Peyer's patch (tissue), 4 donors: ENCODE measurements at places on chromosomes 7 and 10.
A peak's percentile ranks its signal among the peaks of the same experiment; 100 is the strongest.

DNA sequence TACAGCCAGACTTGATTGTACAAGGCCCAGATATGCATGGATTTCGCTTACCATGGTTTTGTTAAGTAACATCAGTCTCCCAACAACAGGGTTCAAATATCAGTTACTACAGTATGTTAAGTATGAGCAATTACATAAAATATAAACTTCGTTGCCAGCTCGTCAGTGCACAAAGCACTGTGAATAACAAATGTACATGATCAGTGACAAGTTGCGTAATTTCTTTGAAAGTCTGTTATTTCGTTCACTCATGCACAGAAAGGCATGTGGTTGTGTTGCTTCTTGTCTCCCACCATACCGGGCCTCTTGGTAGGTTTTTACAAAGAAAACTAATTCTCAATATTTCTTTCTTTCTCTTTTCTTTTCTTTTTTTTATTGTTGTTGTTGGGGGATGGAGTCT, 12.5 kb upstream of the ZNF487 start:
- no peak overlapping the region for H3K27ac ChIP-seq
- peaks cover 13% of the 10 kb centered on the region for H3K4me1 ChIP-seq
- no peaks in the 10 kb centered on the region for H3K27me3 ChIP-seq
- no peak for DNase-seq
- H3K4me3 ChIP-seq, result no peak overlapping the region

DNA sequence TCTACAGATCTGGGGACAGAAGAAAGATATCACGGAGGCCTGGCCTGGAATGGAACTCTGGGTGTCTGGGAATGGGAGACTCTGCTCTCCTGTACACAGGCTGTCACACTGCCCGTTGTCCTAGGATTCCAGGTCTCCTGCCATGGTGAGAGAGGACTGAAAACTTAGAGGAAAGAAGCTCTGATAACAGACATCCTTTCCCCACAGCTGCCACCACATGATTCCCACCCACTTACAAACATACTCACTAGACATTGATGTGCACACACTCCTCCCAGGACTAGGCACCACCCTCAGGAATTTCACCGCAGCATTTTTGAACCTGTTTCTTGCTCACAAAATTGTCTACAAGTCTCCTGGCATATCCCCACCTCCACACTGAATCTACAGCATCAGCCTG, 5.7 kb downstream of the ZNF92 start:
- H3K27ac ChIP-seq, result no peak overlapping the region
- H3K36me3 ChIP-seq, result no peaks in the 10 kb centered on the region
- DNase-seq, result no peak
- no peaks in the 10 kb centered on the region for H3K27me3 ChIP-seq

- H3K4me3 ChIP-seq, result no peak overlapping the region
- H3K36me3 ChIP-seq, result no peaks in the 10 kb centered on the region
- no peak for DNase-seq
Observed at GRCh38 chr7:5388273-5388901, 35.2 kb downstream of the TNRC18 start.

- no peaks in the 10 kb centered on the region for H3K4me1 ChIP-seq
- no peaks in the 10 kb centered on the region for H3K36me3 ChIP-seq
- no peaks in the 10 kb centered on the region for H3K27me3 ChIP-seq
- H3K4me3 ChIP-seq, result no peak overlapping the region
- H3K27ac ChIP-seq, result no peak overlapping the region
Observed at GRCh38 chr10:71933651-71934050, 30.5 kb upstream of the CHST3 start.

GRCh38 chr10:133420028-133420427, 4.4 kb downstream of the SPRN start:
- H3K4me1 ChIP-seq, result no peaks in the 10 kb centered on the region
- no peak overlapping the region for H3K4me3 ChIP-seq
- peaks cover 3% of the 10 kb centered on the region for H3K27me3 ChIP-seq

- DNase-seq, result no peak
- H3K4me1 ChIP-seq, result no peaks in the 10 kb centered on the region
- H3K36me3 ChIP-seq, result no peaks in the 10 kb centered on the region
- no peaks in the 10 kb centered on the region for H3K27me3 ChIP-seq
- H3K27ac ChIP-seq, result no peak overlapping the region
- H3K4me3 ChIP-seq, result no peak overlapping the region
Observed at GRCh38 chr7:81036057-81036456, 117.2 kb upstream of the SEMA3C start.

DNA sequence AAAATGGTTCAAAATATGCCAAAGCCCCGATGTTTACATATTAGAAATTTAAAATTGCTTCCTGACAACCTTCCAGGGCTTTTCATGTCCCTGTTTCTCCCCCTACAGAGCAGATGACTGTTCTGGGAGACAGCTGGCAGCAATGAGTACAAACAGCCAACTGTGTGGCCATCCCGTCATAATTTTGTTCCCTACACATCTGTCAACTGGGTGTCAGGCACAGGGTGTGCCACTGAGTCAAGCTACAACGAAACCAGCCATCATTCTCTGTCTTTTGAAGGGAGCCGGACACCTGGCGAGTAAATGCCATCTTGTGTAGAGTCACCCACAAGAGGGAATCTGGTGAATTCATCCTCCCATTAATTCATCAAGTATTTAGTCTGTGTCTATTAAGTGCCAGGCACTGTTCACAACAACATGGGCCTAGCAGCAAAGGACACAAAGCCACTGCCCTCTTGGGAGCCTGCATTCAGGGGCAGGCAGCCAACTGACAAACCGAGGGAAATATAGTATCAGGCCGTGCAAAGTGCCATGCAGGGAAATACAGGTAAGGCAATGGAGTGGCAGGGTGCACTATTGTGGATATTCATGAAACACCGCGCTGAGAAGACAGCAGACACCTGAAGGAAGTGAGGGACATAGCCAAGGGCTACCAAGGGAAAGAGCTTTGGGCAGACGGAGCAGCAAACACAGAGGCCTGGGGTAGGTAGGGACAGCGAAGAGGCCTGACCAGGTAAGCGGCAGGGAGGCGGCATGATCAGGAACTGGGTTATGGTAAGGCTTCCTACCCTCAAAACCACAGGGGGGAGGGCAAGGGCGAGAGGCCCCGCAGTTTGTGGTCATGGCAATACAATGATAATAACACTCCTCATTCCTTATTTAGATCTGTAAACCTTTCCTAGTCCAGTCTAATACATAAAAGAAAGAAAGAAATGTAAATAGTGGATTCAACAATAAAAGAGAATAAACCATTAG, 213.6 kb downstream of the FAM107B start:
- no peak overlapping the region for H3K27ac ChIP-seq
- H3K27me3 ChIP-seq, result no peaks in the 10 kb centered on the region
- H3K36me3 ChIP-seq, result no peaks in the 10 kb centered on the region
- peaks cover 10% of the 10 kb centered on the region for H3K4me1 ChIP-seq
- DNase-seq, result no peak

GRCh38 chr7:44473295-44473694, 17.2 kb downstream of the NUDCD3 start:
- DNase-seq, result no peak
- H3K36me3 ChIP-seq, result no peaks in the 10 kb centered on the region
- no peaks in the 10 kb centered on the region for H3K27me3 ChIP-seq

DNA sequence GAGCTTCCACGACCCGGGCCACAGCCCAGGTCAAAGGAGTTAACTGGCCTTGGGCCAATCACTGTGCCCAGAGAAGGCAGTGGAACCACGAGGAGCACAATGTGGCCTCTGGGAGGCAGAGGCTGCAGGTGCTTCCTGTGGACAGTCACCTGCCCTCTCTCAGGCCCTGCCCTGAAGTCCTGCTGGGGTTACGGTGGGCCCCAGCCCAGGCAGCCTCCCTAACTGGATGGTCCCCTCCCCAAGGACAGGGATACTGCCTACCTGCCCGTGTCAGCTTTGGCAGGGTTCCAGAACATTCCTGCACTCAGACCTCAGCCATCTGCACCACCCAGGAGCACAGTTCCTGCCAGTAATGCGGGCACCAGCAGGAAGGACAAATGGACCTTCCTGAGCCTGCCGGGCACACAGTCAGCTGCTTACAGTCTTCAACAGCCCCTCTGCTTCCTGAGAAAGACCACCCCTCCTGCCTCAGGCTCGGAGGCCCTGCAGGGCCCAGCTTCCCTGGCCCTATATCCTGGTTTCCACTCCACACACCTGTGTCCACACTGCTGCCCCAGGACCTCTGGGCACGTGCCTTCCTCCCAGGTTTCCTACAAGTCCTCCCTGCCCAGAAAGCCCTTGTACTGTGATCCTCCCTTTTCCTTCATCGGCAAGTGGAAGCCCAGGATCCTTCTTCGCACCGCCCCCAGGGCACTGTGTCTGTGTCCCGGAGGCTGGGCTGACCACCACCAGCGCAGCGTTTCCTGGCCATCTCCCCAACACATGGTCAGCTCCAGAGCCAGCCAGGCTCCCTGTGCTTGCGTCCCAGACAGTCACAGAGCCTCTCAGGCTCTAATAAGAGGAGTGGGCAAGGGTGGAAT, 23.3 kb downstream of the WDR86 start:
- DNase-seq, result no peak
- H3K27ac ChIP-seq, result no peak overlapping the region
- H3K27me3 ChIP-seq, result peaks cover 5% of the 10 kb centered on the region

- no peak overlapping the region for H3K27ac ChIP-seq
- H3K4me1 ChIP-seq, result no peaks in the 10 kb centered on the region
- no peak overlapping the region for H3K4me3 ChIP-seq
- no peaks in the 10 kb centered on the region for H3K36me3 ChIP-seq
- no peaks in the 10 kb centered on the region for H3K27me3 ChIP-seq
Observed at GRCh38 chr10:106107706-106108105, 1056.8 kb downstream of the SORCS1 start.

DNA sequence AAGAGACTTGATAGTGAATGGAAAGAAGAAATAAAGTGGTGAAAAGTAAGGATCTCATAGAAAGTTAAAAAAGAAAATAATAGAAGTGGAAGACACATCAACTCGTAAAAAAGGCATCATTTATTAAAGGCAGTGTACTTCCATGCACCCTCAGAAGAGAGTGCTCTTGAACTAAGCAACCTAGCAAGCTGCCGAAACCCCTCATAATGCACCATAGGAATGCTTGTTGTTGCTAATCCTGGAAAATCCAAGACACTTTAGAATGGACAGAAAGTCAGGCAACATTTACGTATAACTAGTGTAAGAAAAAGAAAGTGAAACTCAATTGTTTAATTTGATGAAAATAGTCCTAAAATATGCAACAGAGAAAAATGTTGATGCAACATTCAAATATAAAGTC, 12.8 kb downstream of the TFPI2 start:
- no peaks in the 10 kb centered on the region for H3K27me3 ChIP-seq
- no peak overlapping the region for H3K4me3 ChIP-seq
- no peak for DNase-seq
- H3K4me1 ChIP-seq, result no peaks in the 10 kb centered on the region
- H3K27ac ChIP-seq, result no peak overlapping the region
- H3K36me3 ChIP-seq, result no peaks in the 10 kb centered on the region

DNA sequence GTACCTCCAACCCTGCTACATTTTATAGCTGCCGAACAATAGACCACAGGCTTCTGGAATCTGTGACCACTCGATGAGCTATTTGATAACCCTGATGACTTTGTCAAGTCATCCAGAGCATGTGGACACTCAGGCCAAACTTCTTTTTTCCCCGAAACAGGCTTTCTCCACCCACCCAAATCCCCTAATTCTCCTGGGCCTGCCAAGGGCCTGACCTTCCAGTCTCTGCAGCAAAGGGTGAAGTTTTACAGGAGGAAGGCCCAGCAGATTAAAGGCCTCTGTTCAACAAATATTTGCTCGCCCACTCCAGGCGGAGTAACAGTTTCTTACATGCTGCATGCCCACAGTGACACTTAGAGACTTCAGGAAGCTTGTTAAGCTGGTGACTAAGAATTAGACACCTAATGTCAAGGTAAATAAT, 2.0 kb downstream of the JCAD start:
- no peaks in the 10 kb centered on the region for H3K27me3 ChIP-seq
- DNase-seq, result no peak

DNA sequence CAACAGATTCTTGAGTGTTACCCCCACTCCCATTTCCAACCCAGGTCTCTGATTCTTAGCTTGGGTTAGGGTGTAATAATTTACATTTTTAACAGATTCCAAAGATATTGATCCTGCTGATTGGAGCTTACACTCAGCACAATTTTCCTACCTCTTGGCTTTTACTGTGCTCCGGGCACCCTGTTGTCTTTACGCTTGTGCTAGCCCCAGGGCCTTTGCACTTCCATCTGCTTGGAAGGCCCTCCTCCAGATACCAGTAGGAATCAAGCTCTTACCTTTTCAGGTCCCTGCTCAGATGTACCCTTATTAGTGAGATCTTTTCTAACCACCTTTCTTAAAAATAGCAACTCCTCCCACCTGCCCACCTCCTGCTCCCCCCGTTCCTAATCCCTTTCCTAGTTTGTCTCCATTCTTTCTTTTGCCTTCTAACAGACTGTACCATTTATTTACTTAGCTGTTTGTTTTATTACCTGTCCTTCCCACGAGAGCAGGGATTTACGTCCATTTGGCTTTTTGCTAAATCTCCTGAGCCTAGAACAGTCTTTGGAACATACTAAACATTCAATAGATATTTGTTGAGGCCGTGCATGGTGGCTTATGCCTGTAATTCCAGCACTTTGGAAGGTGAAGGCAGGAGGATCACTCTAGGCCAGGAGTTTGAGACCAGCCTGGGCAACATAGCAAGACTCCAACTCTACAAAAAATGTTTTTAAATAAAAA, 316.3 kb downstream of the PRPF18 start:
- no peaks in the 10 kb centered on the region for H3K4me1 ChIP-seq
- no peak for DNase-seq
- H3K36me3 ChIP-seq, result no peaks in the 10 kb centered on the region
- no peak overlapping the region for H3K27ac ChIP-seq

- no peaks in the 10 kb centered on the region for H3K4me1 ChIP-seq
- peak overlapping the region; percentile 83 for H3K27ac ChIP-seq
- DNase-seq, result no peak
- H3K27me3 ChIP-seq, result no peaks in the 10 kb centered on the region
- H3K4me3 ChIP-seq, result peak overlapping the region; percentile 74
Observed at GRCh38 chr10:32959006-32959920, 1.2 kb upstream of the ITGB1 start.

DNA sequence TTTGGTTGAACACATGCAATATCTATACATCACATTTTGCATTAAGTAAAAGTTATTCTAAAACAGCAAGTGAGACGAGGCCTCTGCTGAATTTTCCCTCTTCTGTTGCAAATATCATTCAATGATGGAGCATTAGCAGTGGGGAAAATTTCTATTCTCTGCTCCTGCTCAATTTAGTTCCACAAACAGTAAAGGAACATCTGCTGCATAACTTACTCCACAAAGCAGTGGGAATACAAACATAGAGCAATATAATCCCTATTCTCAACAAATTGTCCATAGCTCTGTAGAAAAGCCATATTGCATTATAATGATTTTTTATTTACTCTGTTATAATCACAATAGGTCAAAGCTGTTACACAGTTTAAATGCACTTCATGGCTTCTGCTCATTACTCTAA, 5.9 kb downstream of the AGR3 start:
- no peaks in the 10 kb centered on the region for H3K4me1 ChIP-seq
- H3K4me3 ChIP-seq, result no peak overlapping the region
- no peak for DNase-seq
- no peak overlapping the region for H3K27ac ChIP-seq
- peaks cover 32% of the 10 kb centered on the region for H3K36me3 ChIP-seq
- no peaks in the 10 kb centered on the region for H3K27me3 ChIP-seq

- no peak overlapping the region for H3K4me3 ChIP-seq
- H3K27me3 ChIP-seq, result no peaks in the 10 kb centered on the region
- H3K27ac ChIP-seq, result no peak overlapping the region
- no peaks in the 10 kb centered on the region for H3K4me1 ChIP-seq
- DNase-seq, result no peak
Observed at GRCh38 chr7:38507384-38507783, 123.8 kb downstream of the AMPH start.
